ENCODE measurements at places on chromosomes 12 and 14.
A peak's percentile ranks its signal among the peaks of the same experiment; 100 is the strongest.

GRCh38 chr14:99034711-99035171 lies 237.3 kb downstream of the BCL11B start:
- no peaks in the 10 kb centered on the region for H3K4me1 ChIP-seq
- H3K27ac ChIP-seq, result no peak overlapping the region
- no peaks in the 10 kb centered on the region for H3K36me3 ChIP-seq
- no peak for DNase-seq
- no peaks in the 10 kb centered on the region for H3K27me3 ChIP-seq

DNA sequence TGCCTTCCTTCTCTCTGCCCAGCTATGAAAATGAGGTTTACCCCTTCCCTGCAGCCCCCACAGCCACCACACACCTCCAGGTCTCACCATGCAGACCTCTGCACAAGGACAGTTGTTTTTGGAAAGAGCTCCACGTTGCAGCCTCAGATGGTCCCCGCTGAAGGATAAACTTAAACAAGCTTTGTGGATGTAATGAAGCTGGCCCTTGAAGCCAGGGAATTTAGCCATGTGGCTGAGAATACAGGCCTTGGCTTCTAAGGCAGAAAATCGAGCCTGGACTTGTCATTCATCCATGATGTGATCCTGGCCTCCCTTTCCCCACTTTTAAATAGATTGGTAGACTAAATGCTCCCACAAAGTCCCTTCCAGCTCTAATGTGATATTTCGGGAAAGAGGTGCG lies 79.4 kb downstream of the TBX3 start:
- H3K27ac ChIP-seq, result no peak overlapping the region
- no peaks in the 10 kb centered on the region for H3K4me1 ChIP-seq
- no peak overlapping the region for H3K4me3 ChIP-seq

GRCh38 chr12:67632005-67632404 lies 16.5 kb upstream of the DYRK2 start:
- H3K27ac ChIP-seq, result no peak overlapping the region
- H3K36me3 ChIP-seq, result no peaks in the 10 kb centered on the region
- H3K4me1 ChIP-seq, result peaks cover 16% of the 10 kb centered on the region
- DNase-seq, result no peak

- no peaks in the 10 kb centered on the region for H3K36me3 ChIP-seq
- H3K4me3 ChIP-seq, result no peak overlapping the region
- no peaks in the 10 kb centered on the region for H3K4me1 ChIP-seq
- peak; percentile 20 for DNase-seq
- no peak overlapping the region for H3K27ac ChIP-seq
- H3K27me3 ChIP-seq, result no peaks in the 10 kb centered on the region
Observed at GRCh38 chr12:109968032-109968420, 28.1 kb downstream of the GIT2 start.

DNA sequence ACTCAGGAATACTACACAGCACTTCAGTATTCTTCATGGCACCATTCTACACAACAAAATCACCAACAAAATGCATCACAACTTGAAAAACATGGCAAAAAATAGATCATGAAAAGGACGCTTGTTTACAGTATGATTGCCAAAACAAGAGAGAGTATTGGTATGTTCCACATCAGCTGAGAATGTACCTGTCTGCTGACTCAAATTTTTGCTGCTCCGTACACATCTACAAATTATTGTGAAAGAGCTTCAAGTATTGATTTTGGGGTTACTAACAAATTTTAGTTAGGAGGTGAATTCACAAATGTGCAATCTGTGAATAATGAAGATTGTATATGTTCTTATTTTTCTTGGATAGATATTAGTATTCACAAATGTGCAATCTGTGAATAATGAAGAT lies 105.4 kb downstream of the GPHN start:
- no peak overlapping the region for H3K4me3 ChIP-seq
- no peaks in the 10 kb centered on the region for H3K27me3 ChIP-seq
- H3K4me1 ChIP-seq, result no peaks in the 10 kb centered on the region
- no peaks in the 10 kb centered on the region for H3K36me3 ChIP-seq

GRCh38 chr12:32893458-32893857 lies 3.1 kb downstream of the PKP2 start:
- H3K27ac ChIP-seq, result peak overlapping the region; percentile 81
- peak overlapping the region; percentile 39 for H3K4me3 ChIP-seq
- no peaks in the 10 kb centered on the region for H3K27me3 ChIP-seq
- peaks cover 3% of the 10 kb centered on the region for H3K36me3 ChIP-seq
- peaks cover 51% of the 10 kb centered on the region for H3K4me1 ChIP-seq
- DNase-seq, result no peak

GRCh38 chr12:12893438-12893837 lies 2.1 kb downstream of the GPRC5A start:
- no peaks in the 10 kb centered on the region for H3K36me3 ChIP-seq
- H3K27me3 ChIP-seq, result 0 out of 2 replicates have a peak, but pooled peaks cover 4% of the 10 kb centered on the region
- no peaks in the 10 kb centered on the region for H3K4me1 ChIP-seq

DNA sequence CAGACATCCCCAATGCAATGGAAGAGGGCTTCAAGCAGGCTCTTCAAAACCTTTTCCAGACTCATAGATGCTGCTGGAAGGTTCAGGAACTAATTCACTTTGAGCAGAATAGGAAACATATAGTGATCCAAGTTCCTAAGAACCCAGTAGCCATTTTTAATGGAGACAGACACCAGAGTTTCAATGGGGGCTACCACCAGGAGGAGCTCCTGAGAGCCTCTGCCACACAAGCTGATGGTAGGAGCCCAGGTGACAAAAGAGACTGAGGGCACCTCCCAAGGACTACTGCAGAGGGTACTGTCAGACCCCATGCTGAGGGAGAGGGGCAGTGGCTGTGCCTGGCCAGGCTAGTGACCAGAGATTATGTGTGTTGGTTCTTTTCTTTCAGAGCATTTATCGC lies 45.9 kb downstream of the IFNG start:
- no peak for DNase-seq
- H3K27me3 ChIP-seq, result no peaks in the 10 kb centered on the region
- H3K36me3 ChIP-seq, result no peaks in the 10 kb centered on the region
- no peak overlapping the region for H3K4me3 ChIP-seq

GRCh38 chr12:113640837-113641236 lies 169.2 kb upstream of the LHX5 start:
- DNase-seq, result no peak
- H3K4me3 ChIP-seq, result no peak overlapping the region
- H3K36me3 ChIP-seq, result no peaks in the 10 kb centered on the region
- H3K4me1 ChIP-seq, result no peaks in the 10 kb centered on the region

GRCh38 chr14:47675466-47676314 lies at the start of gene MDGA2:
MDGA2 (minus strand) TSS chr14:47675605.
- no peaks in the 10 kb centered on the region for H3K4me1 ChIP-seq
- no peaks in the 10 kb centered on the region for H3K27me3 ChIP-seq
- no peak within 1 kb of the TSS for H3K4me3 ChIP-seq
- no peak for DNase-seq
- H3K27ac ChIP-seq, result no peak within 1 kb of the TSS

DNA sequence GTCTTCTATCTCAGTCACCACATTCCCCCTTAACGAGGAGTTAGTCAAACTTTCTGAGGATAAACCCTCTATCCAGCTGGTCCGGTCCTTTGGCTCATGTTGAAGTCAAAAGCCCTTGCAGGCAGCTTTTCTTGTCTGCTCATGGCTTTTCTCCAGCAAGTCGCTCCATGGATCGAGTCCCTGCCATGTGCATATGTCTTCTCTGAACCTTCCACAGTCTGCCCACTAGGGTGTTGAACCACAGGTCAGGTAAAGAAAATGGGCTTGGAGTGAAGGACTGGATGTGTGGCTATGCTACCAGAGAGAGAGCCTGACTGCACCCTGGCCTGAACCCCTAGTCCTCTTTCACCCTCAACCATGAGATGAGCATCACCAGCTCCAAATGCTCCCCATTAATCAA lies 22.8 kb downstream of the C14orf132 start:
- H3K36me3 ChIP-seq, result no peaks in the 10 kb centered on the region
- H3K4me1 ChIP-seq, result peaks cover 8% of the 10 kb centered on the region
- DNase-seq, result no peak
- no peaks in the 10 kb centered on the region for H3K27me3 ChIP-seq
- no peak overlapping the region for H3K4me3 ChIP-seq

GRCh38 chr14:93970965-93971634 lies 5.3 kb downstream of the ASB2 start:
- H3K4me1 ChIP-seq, result peaks cover 25% of the 10 kb centered on the region
- H3K4me3 ChIP-seq, result peak overlapping the region; percentile 66
- H3K36me3 ChIP-seq, result no peaks in the 10 kb centered on the region
- peak; percentile 61 for DNase-seq
- peak overlapping the region; percentile 57 for H3K27ac ChIP-seq

- H3K36me3 ChIP-seq, result no peaks in the 10 kb centered on the region
- no peak overlapping the region for H3K27ac ChIP-seq
- H3K4me3 ChIP-seq, result no peak overlapping the region
- no peaks in the 10 kb centered on the region for H3K27me3 ChIP-seq
Observed at GRCh38 chr14:100975671-100976070, 72.1 kb upstream of the RTL1 start.

- DNase-seq, result no peak
- no peak overlapping the region for H3K27ac ChIP-seq
- H3K4me1 ChIP-seq, result peaks cover 4% of the 10 kb centered on the region
- H3K4me3 ChIP-seq, result no peak overlapping the region
- H3K36me3 ChIP-seq, result no peaks in the 10 kb centered on the region
Observed at GRCh38 chr12:51822956-51823355, 25.6 kb downstream of the FIGNL2 start.

GRCh38 chr12:122740351-122740750 lies 9.7 kb upstream of the HCAR1 start:
- DNase-seq, result no peak
- H3K27ac ChIP-seq, result no peak overlapping the region
- no peaks in the 10 kb centered on the region for H3K27me3 ChIP-seq

GRCh38 chr12:54021432-54022013 lies 6.7 kb upstream of the HOXC6 start:
- peaks cover 84% of the 10 kb centered on the region for H3K27me3 ChIP-seq
- H3K27ac ChIP-seq, result no peak overlapping the region
- H3K4me1 ChIP-seq, result no peaks in the 10 kb centered on the region
- DNase-seq, result no peak

Measured in MM.1S (cell line).